ENCODE measurements at places on chromosomes 13 and 19. TPM values are rescaled to one million over a fixed set of nuclear protein-coding genes. Genes with fewer than 3 reads are reported as not detected.

DNA sequence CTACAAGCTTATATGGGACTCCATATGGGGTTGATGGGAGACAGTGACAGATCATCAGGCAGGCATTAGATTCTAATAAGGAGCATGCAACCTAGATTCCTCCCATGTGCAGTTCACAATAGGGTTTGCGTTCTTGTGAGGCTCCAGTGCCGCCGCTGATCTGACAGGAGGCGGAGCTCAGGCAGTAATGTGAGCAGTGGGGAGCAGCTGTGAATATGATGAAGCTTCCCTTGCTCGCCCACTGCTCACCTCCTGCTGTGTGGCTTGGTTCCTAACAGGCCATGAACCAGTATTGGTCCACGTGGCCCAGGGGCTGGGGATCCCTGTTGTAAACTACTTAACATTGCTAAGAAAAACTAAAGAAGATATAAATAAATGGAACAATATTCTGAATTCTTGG is 378.4 kb downstream of the KCNRG start:
- H3K36me3 ChIP-seq = peaks cover 13% of the 10 kb centered on the region
- H3K4me3 ChIP-seq = no peak overlapping the region
- H3K27ac ChIP-seq = no peak overlapping the region

- H3K36me3 ChIP-seq = peaks cover 6% of the 10 kb centered on the region
- no peak for DNase-seq
- no peaks in the 10 kb centered on the region for H3K27me3 ChIP-seq
- H3K4me1 ChIP-seq = peaks cover 9% of the 10 kb centered on the region
- no peak overlapping the region for H3K27ac ChIP-seq
Observed at GRCh38 chr13:111051041-111051725, 63.9 kb upstream of the ARHGEF7 start.

- H3K4me1 ChIP-seq = peaks cover 6% of the 10 kb centered on the region
- DNase-seq = no peak
- no peak overlapping the region for H3K4me3 ChIP-seq
Observed at GRCh38 chr13:27054760-27055159, 116.9 kb downstream of the USP12 start.

The VN1R2 gene
- not detected for total RNA-seq

DNA sequence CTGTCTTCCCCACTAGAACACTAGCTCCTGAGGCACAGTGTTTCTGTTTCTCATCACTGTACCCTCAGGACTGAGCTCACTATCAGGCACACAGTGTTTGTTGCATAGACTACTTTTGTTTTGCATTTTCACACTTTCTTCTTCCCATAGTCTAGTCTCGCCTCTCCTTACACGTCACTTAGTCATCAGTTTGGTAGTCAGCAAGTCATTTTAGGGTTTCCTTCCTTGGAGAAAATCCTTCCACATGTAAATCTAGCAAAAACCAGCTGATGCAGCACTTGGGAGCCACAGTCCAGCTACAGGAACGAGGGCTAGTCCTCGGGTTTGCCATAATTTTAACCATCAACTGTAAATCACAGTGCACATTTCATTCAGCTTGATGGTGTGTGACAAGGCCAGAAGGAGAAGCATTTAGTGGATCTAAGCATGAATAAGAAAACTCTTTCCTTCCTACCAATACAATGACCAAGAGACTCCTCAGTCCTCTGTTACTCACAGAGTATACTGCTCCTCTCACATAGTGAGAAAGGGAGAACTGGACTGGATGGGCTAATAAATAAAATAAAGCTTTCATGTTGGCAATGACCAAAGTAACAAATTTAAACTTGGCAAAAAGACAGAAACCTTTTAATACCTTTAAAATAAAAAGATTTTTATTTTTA is 221.0 kb downstream of the KLF12 start:
- H3K36me3 ChIP-seq = no peaks in the 10 kb centered on the region
- H3K4me3 ChIP-seq = no peak overlapping the region
- no peaks in the 10 kb centered on the region for H3K27me3 ChIP-seq

Data from WTC11 (cell line).